ENCODE measurements at places on chromosomes 3 and 15. TPM values are rescaled to one million over a fixed set of nuclear protein-coding genes. Genes with fewer than 3 reads are reported as not detected.

DNA sequence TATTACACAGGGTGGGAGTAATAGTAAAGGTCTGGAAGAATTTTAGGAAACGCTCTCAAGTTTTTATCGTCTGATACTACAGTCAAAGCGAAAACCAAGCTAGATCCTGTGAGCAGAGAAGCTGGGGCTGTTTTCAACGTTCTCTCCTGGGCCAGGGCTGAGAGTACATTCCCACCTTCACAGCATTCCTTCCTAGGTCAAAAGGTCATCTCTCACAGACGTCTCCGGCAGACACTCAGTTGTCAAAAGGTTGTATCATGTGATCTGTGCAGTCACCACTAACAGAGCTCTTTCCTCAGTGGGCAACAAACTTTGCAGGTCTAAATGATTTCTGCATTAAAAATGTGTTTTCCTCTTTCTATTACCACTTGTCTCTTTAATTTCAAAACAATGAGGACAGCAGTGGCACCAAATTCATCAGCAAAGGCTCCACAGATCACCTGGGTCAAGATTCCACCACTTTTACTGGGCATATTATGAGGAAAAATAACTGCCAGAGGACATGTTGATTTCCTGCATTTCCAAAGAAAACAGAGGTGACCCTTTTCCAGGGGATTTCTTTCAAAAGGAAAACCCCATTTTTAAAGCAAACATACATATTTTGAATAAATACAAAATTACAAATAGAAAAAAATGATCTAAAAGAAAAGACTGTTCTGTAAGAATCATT lies 41.9 kb downstream of the MEIS2 start:
- no peaks in the 10 kb centered on the region for H3K4me1 ChIP-seq
- H3K27ac ChIP-seq = no peak overlapping the region
- H3K4me3 ChIP-seq = no peak overlapping the region

- no peak within 1 kb of the TSS for H3K27ac ChIP-seq
- H3K27me3 ChIP-seq = peaks cover 52% of the 10 kb centered on the region
- no peak for DNase-seq
- no peaks in the 10 kb centered on the region for H3K36me3 ChIP-seq
- H3K4me3 ChIP-seq = peak within 1 kb of the TSS; percentile 24
- H3K4me1 ChIP-seq = no peaks in the 10 kb centered on the region
Observed at GRCh38 chr15:89912674-89913396, at the start of gene ARPIN. Gene ARPIN, minus strand, starts transcription at chr15:89912952. Its CDS starts 117 bp downstream, at chr15:89912835.

Gene DNAJA4
- total RNA-seq = 29.7 TPM

Gene UNC13C
- not detected for total RNA-seq

DNA sequence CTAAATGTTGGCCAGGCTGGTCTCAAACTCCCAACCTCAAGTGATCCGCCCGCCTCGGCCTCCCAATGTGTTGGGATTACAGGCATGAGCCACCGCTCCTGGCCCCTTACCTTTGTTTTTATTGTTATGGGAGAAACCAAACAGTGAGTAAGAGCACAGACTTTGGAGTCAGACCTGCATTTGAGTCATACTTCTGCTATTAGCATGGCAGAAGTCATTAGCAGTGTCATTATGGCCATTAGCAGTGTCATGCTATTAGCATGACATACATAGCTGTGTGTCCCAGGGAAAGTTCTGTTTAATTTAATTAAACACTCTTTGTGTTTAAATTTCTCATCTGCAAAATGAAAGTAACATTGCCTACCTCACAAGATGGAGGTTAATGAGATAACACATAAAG lies 54.8 kb downstream of the SQOR start:
- H3K4me1 ChIP-seq = no peaks in the 10 kb centered on the region
- no peak overlapping the region for H3K4me3 ChIP-seq
- H3K27ac ChIP-seq = no peak overlapping the region
- no peak for DNase-seq

GRCh38 chr3:64867224-64867623 lies 179.4 kb upstream of the ADAMTS9 start:
- no peak overlapping the region for H3K27ac ChIP-seq
- H3K36me3 ChIP-seq = no peaks in the 10 kb centered on the region
- no peak overlapping the region for H3K4me3 ChIP-seq
- no peaks in the 10 kb centered on the region for H3K27me3 ChIP-seq
- DNase-seq = no peak
- no peaks in the 10 kb centered on the region for H3K4me1 ChIP-seq

DNA sequence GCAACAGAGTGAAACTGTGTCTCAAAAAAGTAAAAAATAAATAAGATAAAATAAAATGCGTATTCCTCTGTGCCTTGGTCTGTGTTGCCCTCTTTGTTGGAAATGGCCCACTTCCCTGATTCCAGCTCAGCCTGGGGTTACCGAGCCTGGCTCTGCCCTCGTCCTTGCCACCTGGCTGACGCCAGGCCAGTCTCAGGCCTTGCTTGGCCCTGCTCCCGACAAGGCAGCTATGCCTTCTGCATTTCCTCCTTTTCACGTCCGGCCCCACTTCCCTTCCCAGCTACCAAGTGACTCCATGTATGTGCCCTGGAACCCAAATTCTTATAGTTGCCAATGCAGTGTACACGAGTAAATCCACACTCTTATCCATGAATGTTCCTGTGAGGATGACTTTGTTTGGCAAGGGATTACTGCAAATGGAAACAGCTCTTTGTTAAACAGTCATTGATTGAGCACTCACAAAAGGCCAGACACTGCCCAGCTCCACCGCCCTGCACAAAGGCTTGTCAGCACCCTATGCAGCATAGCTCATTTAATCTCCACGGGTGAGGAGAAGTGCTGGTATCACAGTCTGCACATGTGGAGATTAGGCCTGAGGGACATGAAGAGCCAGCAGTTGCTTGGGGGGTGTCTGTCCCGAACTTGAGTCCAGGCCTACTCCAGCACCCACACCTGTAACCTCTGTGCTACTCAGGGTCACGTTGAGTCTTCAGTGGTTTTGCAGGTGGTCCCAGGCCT lies 25.1 kb downstream of the SPSB4 start:
- no peak overlapping the region for H3K4me3 ChIP-seq
- no peak overlapping the region for H3K27ac ChIP-seq
- no peak for DNase-seq

- H3K4me1 ChIP-seq = peaks cover 5% of the 10 kb centered on the region
- no peak for DNase-seq
- H3K36me3 ChIP-seq = no peaks in the 10 kb centered on the region
- H3K27me3 ChIP-seq = peaks cover 13% of the 10 kb centered on the region
Observed at GRCh38 chr15:67859331-67859946, 19.6 kb upstream of the RNU6-1 start.

DNA sequence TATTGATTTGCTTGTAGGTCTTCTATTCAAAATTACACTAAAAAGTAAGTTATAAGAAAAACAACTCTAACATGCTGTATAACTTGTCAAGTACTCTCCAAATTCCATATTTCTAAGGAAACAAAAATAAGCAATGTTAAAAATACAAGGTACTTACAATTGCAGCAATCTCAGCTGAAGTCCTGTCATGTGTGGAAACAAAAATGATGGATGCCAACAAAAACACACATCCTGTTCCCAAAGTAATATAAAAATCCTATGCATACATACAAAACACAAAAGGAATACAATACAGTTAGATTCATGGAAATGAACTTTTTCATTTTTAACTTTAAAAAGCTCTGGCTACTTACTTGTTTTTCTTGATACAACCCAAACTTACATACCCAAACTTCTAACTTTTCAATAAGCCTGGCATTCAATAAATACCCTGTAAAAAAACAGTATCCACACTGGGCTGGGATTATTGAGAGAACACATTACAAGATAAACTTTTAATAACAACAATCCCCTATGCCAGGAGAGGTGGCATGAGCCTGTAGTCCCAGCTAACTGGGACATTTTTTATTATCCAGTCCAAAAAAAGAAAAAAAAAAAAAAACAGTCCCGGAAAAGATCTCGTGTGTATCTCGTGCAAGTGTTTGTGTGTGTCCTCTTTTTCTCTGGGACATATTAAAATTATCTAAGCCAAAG lies 14.7 kb downstream of the CMTM6 start:
- H3K27me3 ChIP-seq = no peaks in the 10 kb centered on the region
- peaks cover 6% of the 10 kb centered on the region for H3K4me1 ChIP-seq
- H3K27ac ChIP-seq = no peak overlapping the region
- H3K36me3 ChIP-seq = peaks cover 38% of the 10 kb centered on the region
- H3K4me3 ChIP-seq = no peak overlapping the region
- no peak for DNase-seq

Gene AMOTL2
- not detected for total RNA-seq

Gene B3GNT5
- total RNA-seq = 0.86 TPM

Gene UMPS
- total RNA-seq = 38.8 TPM

DNA sequence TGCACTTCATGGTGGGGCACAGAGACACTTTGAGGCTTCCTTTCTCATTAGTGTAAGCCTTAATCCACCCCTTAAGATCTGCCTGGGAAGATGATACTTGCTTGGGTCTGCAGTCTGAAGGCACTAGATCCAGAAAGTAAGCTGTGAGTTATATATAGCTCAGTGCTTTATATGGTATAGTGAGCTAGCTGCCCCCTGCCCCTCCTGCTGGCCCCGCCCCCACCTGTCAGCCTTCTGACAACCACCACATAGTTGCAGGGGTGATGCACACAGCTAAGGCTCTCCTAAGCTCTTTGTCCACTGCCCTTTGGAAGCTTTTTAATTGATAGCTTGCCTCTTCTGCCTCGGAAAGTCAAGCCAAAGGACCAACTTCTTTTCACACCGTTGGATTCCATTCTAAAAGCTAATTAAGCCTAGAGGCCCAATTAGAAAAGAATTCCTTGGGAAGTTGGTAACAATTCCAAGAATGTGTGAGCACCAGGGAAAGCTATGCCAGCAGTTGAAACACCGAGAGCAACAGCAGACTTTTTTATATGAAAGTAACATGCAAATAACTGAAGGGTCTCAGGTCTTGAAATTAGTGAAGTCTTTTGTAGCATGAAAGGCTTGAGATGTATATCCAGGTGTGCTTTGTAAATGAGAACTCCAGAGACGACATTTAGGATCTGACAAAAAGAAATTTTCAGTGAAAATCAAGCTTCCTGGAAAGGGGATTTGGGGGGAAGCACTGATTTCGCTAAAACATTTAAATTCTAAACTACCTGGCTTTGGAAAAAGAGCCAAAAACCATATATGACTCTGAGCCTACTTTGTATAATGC lies 2.3 kb downstream of the TPM1 start:
- no peak for DNase-seq
- H3K4me3 ChIP-seq = no peak overlapping the region
- no peak overlapping the region for H3K27ac ChIP-seq

Data from activated CD8-positive, alpha-beta T cell treated with anti-CD3 and anti-CD28 coated beads, Interleukin-2, amount 10 ng/mL, durations not matched to agents 7 days and 5 days (primary cell).